ENCODE measurements at places on chromosomes 3 and 15. TPM values are rescaled to one million over a fixed set of nuclear protein-coding genes. Genes with fewer than 3 reads are reported as not detected.

CCR8 gene
- total RNA-seq = not detected

DNA sequence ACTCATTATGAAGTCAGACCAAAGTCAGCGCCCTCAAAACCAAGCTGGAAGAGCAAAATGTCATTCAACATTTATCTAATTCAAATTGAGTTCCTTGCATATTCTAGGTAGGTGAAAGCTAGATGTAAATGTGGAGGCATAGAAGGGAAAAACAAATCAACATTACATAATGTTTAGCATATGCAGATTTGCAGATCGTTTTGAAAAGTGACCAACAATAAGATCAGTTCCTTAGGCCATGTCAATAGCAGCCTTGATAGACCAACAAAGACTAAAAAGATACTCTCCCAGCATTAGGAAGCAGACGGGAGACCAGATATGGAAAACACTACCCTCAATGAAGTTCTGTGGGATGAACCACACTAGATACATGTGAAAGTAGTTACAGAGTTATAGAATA lies 83.0 kb downstream of the PLD1 start:
- H3K27ac ChIP-seq = no peak overlapping the region
- H3K4me1 ChIP-seq = no peaks in the 10 kb centered on the region
- H3K4me3 ChIP-seq = no peak overlapping the region
- no peaks in the 10 kb centered on the region for H3K27me3 ChIP-seq
- H3K36me3 ChIP-seq = peaks cover 7% of the 10 kb centered on the region

DNA sequence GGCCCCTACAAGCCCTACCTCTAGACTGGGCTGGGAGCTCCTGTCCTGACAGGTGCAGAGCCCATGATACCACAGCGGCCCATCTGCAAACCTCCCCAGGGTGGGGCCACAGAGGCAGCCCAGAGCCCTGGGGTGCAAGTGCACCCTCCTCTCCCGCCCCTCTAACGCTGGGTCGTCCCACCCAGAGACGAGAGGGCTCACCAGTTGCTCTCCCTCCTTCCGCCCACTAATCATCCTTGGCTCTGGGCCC lies 742 bp downstream of the TNK2 start:
- H3K4me1 ChIP-seq = peaks cover 46% of the 10 kb centered on the region
- H3K36me3 ChIP-seq = no peaks in the 10 kb centered on the region
- H3K27me3 ChIP-seq = no peaks in the 10 kb centered on the region

- no peak for DNase-seq
- no peaks in the 10 kb centered on the region for H3K27me3 ChIP-seq
- H3K36me3 ChIP-seq = no peaks in the 10 kb centered on the region
- H3K4me3 ChIP-seq = no peak overlapping the region
- peaks cover 12% of the 10 kb centered on the region for H3K4me1 ChIP-seq
Measured at GRCh38 chr3:169594402-169594801, 69.1 kb downstream of the MECOM start.

GRCh38 chr3:25581823-25582222 lies 82.9 kb downstream of the TOP2B start:
- no peak overlapping the region for H3K27ac ChIP-seq
- H3K27me3 ChIP-seq = no peaks in the 10 kb centered on the region

- no peak for DNase-seq
- H3K4me1 ChIP-seq = no peaks in the 10 kb centered on the region
- H3K27ac ChIP-seq = no peak overlapping the region
- H3K4me3 ChIP-seq = no peak overlapping the region
Measured at GRCh38 chr3:158722108-158722507, 10.1 kb downstream of the RARRES1 start.

All from tibial nerve (tissue), 4 donors.